ENCODE measurements at places on chromosomes 6 and 20.

GRCh38 chr20:47931443-47931842, 146.2 kb upstream of the SULF2 start:
- DNase-seq, result no peak

DNA sequence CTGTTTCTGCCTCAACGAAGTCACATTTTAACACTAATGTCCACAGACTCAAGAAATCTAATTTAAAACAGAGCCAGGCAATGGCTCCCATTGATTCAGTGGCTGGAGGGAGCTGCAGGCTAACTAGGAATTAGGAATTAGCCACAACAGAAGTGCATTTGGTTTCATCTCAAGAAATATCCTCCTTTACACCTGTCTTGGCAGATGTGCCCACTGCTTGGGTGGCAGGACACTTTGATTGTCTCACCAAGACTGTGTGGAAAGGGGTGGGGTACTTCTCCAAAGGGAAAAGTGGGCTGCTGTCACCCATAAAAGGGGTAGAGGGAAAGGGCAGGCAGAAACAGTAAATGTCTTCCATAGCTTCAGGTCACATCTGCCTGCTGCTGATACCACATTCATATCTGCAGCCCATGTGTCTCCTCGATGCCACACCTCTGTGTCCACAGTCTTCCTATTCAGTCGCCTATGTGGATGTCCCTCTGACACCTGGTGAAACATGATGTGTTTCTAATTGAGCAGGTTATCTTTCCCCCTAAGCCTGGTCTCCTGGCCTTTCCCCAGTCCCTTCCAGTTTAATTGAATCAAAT, 10.9 kb upstream of the OSER1 start:
- no peak for DNase-seq

- no peak for DNase-seq
These were observed 151.8 kb downstream of the FOXC1 start for GRCh38 chr6:1761477-1761877.

GRCh38 chr20:1741309-1742048, 83.9 kb upstream of the SIRPG start:
- DNase-seq, result no peak

DNA sequence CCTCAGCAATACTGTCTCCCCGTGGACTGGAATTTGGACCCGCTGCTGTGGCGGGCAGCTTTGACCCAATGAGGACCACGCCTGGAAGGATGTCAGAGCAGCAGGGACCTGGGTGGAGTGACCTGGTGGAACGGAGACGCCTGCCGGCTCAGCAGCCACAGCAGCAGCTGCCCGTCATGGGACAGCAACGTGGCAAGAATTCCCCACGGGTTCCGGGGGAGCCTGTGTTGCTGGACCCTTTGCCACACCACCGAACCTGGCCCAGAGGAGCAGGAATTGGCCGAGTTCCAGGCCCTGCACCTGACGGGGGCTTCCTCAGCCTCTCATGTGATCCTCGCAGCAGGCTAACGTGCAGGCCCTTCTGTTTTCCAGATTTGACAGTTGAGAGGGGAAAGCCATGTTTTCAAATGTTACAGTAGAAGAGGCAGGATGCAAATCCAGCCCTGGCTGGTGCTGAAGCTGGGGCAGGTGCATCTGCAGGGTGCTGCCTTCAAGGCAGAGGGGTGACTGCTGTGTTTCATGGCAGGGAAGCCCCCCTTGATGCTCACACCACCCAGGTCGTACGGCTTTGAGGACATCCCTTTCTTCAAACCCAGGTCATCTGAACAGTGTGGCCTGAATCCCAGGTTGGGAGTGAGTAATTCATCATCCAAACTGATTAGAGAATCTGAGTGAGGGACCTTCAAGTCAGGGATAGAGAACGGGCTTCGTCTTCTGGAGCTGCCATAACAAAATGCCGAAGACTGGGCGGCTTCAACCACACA, 93.4 kb downstream of the THBS2 start:
- no peak for DNase-seq

- no peak for DNase-seq
These were observed 15.8 kb downstream of the PROCR start for GRCh38 chr20:35187584-35188190.

DNA sequence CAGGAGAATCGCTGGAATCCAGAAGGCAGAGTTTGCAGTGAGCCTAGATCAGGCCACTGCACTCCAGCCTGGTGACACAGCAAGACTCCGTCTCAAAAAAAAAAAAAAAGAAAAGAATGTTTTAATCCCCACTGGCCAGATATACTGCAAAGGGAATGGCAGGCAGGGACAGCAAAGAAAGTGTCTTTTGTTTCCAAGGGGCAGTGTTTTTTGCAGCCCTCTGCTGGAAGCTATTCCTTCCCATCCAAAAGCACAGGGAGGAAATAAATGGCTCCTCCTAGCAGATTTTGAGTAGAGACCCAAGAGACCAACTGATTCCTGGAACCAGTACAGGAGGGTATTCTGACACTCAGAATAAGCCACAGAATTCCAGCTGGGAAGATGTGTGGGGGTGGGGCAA, 112.5 kb upstream of the STMND1 start:
- DNase-seq, result no peak

DNA sequence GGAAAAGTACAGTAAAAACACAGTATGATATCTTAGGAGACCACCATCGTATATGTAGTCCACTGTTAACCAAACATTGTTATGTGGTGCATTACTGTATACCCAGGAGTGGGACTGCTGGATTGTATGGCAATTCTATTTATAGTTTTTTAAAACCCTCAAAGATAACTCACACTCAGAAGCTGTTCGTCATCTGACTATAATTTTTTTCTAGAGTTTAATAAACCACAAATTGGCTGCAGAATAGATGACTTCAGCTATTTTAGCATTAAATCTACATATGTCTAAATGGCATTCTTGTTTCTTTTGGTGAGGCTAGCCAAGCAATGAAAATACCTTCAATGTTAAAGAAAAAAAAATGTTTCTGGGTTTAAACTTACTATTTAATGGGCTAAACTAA, 134.2 kb upstream of the BMP5 start:
- DNase-seq, result no peak

DNA sequence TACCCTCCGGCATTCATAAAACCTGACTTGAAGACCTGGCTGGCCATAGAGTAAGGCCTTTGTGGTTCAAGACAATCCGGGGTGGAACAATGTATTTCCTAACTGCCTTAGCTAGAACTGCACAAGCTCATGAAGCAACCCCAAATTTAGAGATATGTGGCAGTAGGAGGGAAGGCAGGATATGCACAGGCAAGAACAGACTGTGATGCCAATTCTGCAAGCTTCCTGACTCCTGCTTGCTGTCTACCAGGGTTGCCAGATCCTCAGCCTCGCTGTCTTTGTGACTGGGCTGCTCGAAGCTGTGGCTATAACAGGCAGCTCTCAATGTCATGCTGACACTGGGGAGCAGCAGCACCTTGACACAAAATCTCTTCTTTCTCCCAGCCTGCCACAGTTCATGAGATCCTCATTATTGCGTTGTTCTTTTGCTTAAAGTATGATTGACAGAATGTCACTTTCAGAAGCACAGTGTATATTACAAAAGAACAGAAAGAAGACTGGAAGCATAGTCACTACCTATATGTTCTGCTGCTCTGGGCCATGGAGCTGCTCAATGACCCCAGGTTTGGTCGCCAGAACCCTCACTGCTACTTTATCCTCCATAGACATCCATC, 18.3 kb upstream of the SHLD1 start:
- DNase-seq, result peak; percentile 27

DNA sequence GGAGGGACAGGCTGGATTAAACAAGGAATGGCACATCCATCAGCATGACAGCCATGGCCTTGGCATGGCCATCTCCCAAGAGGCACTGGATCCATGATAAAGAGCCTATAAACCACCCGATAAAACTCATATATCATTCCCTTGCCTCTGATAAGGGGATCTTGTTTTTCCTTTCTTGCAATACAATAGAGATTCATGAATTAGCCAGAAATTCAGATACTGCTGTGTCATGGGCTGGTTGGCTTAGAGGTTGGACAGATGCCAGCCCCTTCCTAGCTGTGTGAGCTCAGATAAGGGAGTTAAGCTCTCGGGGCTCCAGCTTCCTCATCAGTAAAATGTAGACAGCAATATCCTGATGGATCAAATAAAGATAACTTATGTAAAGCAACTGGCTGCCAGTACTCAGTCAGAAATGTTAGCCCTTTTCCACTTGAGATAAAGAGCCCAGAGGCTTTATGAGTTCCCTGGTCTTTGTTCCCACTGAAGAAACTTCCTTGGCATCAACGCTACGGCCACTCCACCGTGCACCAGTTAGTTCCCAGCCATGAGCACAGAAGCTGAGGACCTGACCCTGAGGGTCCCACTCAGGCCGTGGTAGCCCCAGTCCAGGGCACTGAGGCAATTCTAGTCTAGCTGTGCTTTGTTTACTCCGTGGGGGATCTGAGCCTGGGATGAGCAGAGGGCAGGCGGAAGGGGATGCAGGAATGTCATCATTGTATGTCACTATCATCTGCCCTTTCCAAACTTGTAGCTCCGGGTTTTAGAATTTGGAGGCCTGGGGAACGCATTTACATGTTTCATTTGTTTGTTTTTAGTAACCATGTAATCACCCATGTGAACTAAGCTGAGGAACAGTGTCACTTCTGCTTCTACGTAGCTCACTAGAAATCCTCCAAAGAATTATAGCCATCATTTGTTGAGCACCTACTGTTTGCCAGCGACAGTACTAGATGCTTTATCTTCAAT, 67.2 kb upstream of the TBC1D7 start:
- DNase-seq, result no peak

DNA sequence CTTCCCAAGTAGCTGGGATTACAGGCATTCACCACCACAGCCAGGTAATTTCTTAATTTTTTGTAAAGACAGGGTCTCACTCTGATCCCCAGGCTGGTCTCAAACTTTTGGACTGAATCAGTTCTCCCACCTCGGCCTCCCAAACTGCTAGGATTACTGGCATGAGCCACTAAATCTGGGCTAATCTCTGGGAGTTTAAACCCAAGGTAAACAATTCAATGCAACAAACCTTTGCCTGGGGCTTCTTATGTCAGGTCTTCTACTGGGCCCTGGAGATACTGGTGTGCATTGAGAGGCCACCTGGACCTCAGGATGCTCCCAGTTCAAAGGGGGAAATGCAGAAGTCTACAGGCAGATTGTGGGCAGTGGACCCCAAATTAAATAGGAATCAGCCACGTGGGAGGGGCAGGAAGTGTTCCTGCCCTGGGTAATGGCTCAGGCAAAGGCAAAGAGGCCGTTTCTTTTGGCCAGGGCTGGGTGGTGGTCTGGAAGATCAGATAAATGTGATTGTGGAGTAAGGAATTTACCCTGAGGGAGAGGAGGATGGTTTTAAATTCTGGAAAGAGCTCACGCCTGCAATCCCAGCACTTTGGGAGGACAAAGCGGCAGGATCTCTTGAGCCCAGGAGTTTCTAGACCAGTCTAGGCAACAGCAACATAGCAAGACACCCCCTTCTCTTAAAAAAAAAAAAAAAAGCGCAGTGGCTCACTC, 1.3 kb upstream of the MYBL2 start:
- no peak for DNase-seq

GRCh38 chr20:6180531-6180930, 57.7 kb upstream of the FERMT1 start:
- no peak for DNase-seq

DNA sequence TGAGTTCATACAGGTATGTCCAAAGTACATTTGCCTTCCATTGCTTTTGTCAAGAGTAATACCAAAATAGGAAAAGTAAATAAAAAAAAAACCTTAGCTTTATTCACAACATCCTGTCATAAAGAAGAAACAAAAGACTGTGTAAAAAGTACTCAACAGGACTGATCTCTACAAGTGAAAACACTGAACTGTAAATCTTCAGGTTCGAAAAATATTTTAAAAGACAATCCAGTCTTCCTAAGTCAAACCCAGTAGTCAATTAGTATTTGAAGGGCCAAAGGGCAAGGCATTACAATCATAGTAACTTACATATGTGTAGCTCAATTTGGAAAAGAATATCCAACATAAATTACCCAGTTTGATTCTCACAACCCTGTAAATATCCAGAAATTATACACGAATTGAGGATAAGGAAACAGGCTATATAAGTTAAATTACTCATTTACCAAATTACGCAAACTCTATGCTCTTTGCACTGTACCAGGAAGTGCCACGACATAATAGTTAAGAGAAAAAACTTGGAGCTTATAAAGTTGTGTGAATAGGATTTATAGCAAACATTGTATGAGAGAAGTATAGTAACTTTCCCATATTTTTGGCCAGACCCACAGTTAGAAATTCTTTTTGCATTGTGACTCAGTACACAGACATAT, 21.2 kb downstream of the PTPRK start:
- no peak for DNase-seq

- DNase-seq, result no peak
These were observed 85.0 kb upstream of the CEP85L start for GRCh38 chr6:118736440-118736839.

- no peak for DNase-seq
These were observed 79.3 kb downstream of the AHI1 start for GRCh38 chr6:135418040-135418760.

DNA sequence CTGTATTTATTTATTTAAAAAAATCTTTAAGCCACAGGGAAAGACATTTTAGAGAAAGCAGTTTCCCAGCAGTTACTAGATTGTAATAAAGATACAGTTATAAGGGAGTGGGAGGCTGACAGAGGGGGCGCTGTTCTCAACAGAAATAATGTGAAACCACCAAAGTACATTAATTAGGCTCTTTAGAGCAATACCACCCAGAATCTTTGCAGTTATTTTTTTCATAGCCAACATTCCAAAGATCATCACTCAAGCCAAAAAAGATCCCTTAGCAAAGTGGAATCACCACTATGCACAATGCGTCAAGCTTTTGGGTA, 331.3 kb upstream of the DEFB112 start:
- DNase-seq, result no peak

DNA sequence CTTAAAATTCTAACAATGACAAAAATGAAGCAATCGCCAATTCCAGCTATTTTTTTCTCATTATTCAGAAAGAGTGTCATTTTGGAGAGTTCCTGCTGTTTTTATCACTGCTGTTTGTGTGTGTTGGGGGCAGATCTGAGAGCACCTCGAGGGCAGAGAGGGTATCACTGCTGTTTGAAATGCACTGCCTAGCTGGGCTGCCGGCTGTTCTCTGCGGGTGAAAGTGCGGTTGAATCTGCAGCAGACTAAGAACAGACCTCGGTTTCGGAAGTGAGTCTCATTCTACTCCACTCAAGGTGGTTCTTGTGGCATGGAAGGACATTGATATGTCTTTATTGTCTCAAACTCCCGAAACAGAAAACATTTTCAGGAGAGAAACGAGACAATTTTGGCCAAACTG, 18.3 kb downstream of the INSM1 start:
- DNase-seq, result no peak

GRCh38 chr6:72037006-72037405, 150.7 kb downstream of the RIMS1 start:
- no peak for DNase-seq
